NCI-H345 (cell line): ENCODE measurements at places on chromosomes 16 and 17.
A peak's percentile ranks its signal among the peaks of the same experiment; 100 is the strongest.

- no peak for DNase-seq
Observed at GRCh38 chr17:39979016-39979670, 1.5 kb upstream of the PSMD3 start.

DNA sequence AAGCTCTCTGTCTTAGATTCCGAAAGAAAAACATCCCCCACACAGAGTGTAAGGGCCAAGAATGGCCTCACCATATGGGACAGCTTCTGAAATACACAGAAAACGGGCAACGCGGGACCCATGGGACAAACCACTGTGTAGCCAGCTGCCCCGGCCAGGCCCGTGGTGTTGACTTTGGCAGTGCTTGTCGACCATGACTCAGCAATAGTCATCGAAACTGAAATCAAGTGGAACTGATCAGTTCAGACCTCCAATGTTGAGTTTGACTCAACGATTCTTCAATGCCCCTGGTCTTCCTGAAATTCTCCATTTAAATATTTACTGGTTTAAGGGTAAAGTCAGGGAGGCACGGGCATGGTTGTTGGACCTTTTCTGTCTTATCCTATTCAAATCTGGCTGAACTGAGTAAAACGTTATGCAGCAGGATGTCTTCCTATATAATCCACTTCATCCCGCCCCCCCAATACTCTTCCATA is 27.5 kb downstream of the ZFHX3 start:
- DNase-seq = peak; percentile 30

- no peak for DNase-seq
Observed at GRCh38 chr17:75061618-75062017, 14.6 kb downstream of the KCTD2 start.

GRCh38 chr17:76078860-76079534 is at the start of gene ZACN:
Gene ZACN (plus strand): TSS chr17:76079182. CDS start chr17:76079265, 83 bp downstream.
- peak; percentile 98 for DNase-seq

DNA sequence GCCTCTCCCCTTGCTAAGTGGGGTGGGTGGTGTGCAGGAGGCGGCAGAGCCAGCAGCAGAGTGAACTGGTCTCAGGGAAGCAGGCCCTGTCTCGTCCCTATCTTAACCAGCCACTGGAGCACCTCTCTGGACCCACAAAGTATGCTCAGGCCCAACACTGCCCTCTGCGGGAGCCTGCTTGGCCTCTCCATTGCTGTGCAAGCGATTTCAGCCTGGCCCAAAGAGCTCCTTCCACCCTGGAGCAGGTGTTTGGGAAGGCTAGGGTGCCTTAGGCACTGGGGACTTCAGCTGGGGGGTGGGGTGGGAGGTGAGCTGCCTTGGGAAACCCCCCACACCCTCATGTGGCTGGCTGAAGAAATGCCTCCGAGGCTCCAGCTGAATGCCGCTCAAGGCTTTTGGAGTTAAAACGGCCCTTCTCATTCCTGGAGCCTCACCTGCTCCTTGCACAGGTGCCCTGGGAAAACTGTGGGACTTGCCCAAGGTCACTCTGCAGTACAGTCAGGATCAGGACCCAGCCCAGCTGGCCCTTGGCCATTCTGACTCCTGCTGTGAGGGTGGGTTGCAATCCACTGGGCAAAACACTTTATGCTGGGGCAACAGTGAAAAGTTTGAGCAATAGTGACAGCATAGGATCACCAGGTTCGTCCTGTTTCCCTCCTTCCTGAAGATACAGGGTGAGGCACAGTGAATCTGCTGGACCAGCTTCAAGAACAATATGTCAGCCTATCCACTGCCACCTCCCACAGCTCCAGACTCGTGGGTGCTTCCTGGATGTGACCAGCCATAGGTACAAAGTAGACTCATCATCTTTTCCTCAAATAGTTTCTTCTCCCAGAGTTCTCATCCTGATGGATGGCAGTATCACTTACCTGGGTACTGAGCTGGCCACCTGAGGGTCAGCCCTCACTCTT is 5.9 kb upstream of the UBE2O start:
- peak; percentile 22 for DNase-seq

GRCh38 chr16:11596572-11597226 is 10.0 kb upstream of the LITAF start:
- no peak for DNase-seq

DNA sequence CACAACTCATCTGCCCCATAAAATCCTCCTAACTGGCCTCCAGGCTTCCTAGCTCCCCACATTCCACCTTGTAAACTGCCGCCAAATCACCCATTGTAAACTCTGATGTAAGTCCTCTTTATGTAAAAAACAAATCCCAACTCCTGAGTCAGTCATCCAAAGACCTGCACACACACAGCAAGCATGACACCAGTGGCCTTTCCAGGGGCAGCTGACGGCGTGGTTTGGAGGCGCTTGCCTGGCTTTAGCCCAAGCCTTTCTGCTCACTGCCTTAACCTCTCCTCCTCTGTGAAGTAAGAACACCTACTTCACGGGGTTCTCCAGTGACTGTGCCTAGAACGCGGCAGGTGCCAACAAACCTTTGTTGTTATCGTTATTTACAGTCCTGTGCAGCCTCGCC is 14.0 kb downstream of the UBE2O start:
- no peak for DNase-seq

DNA sequence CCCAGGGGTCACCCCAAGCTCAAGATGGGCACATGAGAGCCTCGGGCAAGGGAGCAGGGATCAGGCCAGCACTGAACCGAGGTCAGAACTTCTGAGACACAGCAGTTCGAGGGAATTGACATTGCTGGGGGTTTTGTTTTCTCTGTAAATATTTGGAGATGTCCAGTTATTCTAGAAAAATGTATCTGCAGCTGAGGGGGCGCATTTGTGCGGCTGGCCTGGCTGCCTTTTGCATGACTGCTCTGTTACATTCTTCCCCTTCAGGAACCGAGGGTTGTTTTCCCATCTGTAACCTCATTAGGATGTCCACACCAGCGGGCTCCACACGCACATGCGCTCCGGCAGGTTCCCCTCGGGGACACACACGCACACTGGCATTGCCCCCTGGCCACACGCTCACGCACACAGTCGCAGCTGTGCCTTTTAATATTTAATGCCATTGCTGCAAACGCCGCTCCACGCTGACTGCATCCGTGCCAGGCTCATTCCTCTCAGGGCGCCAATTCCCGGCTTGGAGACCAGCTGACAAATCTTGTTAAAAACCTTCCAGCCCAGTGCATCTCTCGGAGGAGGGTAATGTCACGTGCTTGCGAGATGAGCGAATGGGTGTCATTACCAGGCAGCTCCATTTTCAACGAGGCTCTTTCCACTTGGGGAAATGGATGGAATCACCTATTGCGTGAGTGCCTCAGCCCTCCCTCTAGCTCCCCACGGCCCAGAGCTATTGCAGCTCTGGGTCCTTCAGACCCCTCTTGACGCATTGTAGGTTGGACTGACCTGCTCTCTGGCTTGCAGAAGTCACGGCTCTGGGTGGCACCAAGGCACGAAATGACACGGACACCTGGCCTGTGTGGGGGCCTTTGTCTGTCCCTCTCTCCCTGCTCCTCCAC is 13.1 kb downstream of the CCR7 start:
- no peak for DNase-seq

- DNase-seq = no peak
Observed at GRCh38 chr16:72464597-72465368, 292.8 kb upstream of the PMFBP1 start.

- DNase-seq = no peak
Observed at GRCh38 chr17:63082952-63083351, 116.9 kb downstream of the TANC2 start.

GRCh38 chr16:88941913-88942909 is 34.8 kb downstream of the CBFA2T3 start:
- peak; percentile 55 for DNase-seq

- DNase-seq = no peak
Observed at GRCh38 chr16:85704011-85704410, 15.3 kb upstream of the GINS2 start.

DNA sequence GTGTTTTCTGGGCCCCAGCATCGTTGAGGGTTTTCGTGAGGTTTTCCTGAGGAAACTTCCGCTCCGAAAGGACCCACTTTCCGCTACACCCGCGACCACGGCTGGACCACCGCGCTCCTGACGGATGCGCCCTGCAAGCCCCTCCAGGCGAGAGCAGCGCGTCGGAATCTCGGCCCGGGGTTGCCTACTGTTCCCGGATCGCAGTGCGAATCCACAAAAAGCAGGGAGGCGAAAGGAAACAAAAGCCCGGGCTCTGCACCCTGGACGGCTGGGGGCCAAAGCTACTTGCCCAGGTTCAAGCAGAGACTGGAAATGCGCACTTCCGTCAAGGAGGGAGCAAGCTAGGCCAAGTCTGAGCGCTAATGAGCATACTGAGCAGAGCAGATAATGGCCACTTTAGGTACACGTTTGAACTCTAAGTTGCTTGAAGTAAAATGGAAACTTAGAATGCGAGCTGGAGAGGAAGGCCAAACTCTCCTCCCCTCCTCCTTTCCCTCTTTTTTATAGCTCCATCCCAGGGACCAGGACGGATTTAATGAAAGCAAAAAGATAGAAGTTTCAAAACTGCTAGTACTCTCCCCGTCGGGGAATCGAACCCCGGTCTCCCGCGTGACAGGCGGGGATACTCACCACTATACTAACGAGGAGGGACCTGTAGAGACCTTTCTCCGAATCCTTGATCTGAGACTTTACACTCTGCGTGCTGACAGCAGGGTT is 11.4 kb upstream of the AURKB start:
- DNase-seq = peak; percentile 83

- DNase-seq = peak; percentile 13
Observed at GRCh38 chr17:17570140-17570797, 21.2 kb downstream of the PEMT start.

DNA sequence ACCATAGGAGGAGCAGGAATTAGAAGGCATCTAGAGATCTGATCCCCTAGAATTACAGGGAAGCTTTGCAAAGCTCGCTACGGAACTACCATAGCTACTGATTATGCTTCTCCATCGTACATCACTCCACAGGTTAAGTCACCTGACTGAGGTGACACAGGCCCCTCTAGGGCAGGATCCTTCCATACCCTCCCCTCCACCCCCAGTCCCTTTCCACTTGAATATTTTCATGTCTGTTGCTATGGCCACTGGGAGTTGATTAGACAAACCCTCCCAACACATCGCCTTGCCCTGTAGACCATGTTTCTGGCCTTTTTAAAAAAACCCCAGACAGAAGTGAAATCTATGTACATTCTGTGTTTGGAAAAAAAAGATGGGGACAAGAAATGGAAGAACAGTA is 287.1 kb downstream of the SOX9 start:
- peak; percentile 67 for DNase-seq

GRCh38 chr16:84310642-84311041 is 16.0 kb downstream of the WFDC1 start:
- DNase-seq = no peak

DNA sequence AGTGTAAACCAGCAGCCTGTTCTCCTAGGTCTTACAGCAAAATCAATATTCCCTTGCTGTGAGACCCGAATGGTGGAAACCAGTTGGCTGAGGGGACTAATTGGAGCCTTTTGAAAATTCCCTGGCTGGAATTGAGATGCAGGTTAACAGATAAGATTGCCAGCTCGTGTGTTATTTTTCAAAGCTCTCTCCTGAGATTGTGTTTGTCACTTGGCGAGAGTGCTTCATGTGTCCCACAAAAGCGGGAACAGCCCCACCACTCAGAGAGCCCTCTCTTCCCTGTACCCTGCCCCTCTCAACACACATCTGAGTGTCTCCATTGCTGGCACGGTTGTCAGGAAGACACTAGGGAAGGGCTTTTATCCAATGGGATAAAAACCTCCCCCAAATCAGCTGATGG is 356.1 kb downstream of the CPPED1 start:
- DNase-seq = no peak

DNA sequence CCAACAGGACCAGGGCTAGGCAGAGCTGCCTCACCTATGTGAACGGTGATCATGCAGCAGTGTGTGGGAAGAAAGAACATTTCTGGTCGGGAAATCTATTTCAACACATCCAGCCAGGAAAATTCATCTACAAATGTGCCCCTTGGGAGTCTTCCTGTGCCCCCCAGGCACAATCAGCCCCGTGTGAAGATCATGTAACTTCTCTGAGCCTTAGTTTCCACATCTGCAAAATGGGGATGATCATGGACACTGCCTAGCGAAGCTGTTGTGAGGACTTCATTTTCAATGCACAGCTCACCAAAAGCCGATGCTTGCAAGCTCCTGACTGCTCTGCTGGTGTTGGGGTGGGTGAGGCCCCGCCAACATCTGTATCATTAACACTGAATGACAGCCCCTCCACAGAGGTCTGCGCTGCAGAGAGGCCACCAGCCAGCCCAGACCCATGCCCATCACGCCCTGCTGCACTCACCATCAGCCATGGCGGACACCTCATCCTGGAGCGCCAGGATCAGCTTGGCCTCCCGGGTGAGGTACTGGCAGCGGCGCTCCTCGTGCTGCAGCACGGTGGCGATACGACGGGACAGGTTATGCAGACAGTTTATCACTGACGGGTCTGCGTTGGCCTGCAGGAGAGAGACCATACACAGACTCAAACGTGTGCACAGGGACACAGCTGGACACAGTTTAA is 26.2 kb downstream of the NPRL3 start:
- DNase-seq = no peak

GRCh38 chr17:78563189-78564145 is 13.7 kb downstream of the DNAH17 start:
- no peak for DNase-seq

DNA sequence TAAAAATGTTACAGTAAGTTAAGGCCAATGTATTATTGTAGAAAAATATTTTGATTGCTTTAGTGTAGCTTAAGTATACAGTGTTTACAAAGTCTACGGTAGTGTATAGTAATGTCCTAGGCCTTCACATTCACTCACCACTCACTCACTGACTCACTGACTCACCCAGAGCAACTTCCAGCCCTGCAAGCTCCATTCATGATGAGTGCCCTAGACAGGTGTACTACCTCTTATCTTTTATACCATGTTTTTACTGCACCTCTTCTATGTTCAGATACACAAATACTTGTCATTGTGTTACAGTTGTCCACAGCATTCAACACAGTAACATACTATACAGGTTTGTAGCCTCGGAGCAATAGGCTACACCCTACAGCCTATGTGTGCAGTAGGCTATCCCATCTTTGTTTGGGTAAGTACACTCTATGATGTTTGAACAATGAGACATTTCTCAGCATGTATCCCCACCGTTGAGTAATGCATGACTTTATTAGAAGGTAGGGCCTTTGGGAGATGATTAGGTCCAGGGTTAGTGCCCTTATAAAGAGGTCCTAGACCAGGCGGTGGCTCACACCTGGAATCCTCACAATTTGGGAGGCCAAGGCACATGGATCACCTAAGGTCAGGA is 117.8 kb downstream of the SLC39A11 start:
- DNase-seq = peak; percentile 62

- no peak for DNase-seq
Observed at GRCh38 chr17:31089471-31089870, 5.3 kb upstream of the NF1 start.

DNA sequence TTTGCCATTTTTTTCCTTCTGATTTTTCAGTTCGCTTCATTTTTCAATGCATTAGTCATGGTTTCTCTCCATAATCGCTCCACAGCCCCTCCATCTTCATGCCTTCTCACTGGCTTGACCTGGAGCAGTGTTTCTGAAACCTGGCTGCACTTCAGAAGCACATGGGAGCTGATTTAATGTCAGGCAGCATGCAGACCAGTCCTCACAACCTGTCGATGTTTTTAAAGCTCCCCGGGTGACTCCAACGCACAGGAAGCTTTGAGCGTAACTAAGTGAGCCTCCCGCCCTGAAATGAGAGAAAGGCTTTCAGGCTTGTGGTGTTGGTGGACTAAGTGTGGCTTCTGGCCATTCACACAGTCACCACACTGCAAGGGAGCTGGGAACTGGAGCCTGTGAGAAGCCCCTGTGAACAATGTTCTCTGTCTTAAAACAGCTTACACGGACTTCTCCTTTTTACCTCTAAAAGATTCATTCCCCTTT is 16.8 kb upstream of the DRG2 start:
- DNase-seq = no peak

- DNase-seq = no peak
Observed at GRCh38 chr17:72099919-72100318, 20.9 kb upstream of the SOX9 start.

GRCh38 chr17:71068408-71068750 is 899.0 kb downstream of the KCNJ2 start:
- no peak for DNase-seq
